ENCODE measurements at places on chromosomes 12 and 14.

DNA sequence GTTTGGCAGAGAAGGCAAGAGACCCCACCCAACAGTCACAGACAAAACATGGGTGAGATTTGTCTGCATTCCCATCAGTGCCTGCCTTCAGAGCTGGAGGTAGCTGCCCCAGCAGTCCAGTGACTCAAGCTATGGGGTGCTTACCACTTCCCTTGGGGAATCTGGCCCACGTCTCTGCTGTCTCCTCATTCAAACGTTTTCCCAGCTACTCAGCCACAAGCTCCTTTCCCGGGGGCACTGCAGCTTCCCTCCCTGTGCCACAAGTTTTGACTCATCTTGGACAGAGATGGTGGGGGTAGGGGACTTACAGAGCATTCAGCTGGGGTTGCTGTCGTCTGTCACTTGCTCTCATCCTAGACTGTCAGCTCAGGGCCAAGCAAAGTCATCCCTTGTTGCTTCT is 66.6 kb downstream of the FBXL14 start:
- H3K27ac ChIP-seq: no peak overlapping the region
- DNase-seq: no peak
- no peak overlapping the region for H3K4me3 ChIP-seq
- H3K36me3 ChIP-seq: no peaks in the 10 kb centered on the region
- 0 out of 2 replicates have a peak, but pooled peaks cover 7% of the 10 kb centered on the region for H3K4me1 ChIP-seq
- H3K27me3 ChIP-seq: peaks cover 57% of the 10 kb centered on the region

- H3K4me3 ChIP-seq: no peak overlapping the region
- no peak for DNase-seq
- H3K27ac ChIP-seq: no peak overlapping the region
- H3K27me3 ChIP-seq: no peaks in the 10 kb centered on the region
These were observed 26.3 kb downstream of the ATXN7L3B start for GRCh38 chr12:74563927-74564326.

DNA sequence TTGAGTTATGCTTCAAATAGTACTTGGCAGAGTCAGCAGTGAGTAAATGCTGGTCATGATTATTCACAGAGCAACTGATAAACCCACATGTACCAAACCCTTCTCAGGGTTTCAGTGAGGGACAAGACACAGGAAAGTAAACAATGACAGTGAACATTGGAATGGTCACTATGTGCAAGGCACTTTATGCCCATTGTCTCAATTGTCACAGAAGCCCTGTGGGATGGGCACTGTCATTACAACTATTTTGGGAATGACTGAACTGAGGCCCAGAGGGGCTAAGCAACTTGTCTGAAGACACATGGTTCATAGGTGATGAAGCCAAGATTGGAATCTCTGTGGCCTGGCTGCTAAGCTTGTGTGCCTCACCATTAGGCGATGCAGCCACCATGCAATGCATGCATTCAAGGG is 238.5 kb downstream of the RBM19 start:
- no peak overlapping the region for H3K4me3 ChIP-seq
- no peaks in the 10 kb centered on the region for H3K36me3 ChIP-seq
- no peaks in the 10 kb centered on the region for H3K27me3 ChIP-seq
- H3K27ac ChIP-seq: no peak overlapping the region

DNA sequence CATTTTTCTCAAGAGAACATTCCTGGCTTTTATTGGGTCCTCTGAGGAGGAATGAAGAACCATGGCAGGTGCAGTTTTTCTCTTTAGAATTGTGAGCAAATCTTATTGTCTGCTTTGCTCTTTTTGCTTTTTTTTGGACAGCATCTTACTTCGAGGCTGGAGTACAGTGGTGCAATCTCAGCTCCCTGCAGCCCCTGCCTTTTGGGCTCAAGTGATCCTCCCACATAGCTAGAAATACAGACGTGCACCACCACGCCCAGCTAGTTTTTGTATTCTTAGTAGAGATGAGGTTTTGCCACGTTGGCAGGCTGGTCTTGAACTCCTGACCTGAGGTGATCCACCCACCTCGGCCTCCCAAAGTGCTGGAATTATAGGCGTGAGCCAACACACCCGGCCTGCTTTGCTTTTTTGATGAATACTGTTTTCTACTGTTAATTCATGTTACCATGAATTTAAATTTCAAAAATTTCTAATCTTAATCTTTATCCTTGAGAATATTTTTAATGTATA is 71.5 kb downstream of the POLR3B start:
- H3K27me3 ChIP-seq: no peaks in the 10 kb centered on the region
- DNase-seq: no peak
- no peak overlapping the region for H3K27ac ChIP-seq
- peaks cover 25% of the 10 kb centered on the region for H3K36me3 ChIP-seq
- H3K4me3 ChIP-seq: no peak overlapping the region
- no peaks in the 10 kb centered on the region for H3K4me1 ChIP-seq

- H3K36me3 ChIP-seq: no peaks in the 10 kb centered on the region
- H3K4me3 ChIP-seq: no peak overlapping the region
- peaks cover 36% of the 10 kb centered on the region for H3K4me1 ChIP-seq
- H3K27ac ChIP-seq: peak overlapping the region; percentile 26
These were observed 79.0 kb downstream of the GAS2L3 start for GRCh38 chr12:100652488-100652887.

DNA sequence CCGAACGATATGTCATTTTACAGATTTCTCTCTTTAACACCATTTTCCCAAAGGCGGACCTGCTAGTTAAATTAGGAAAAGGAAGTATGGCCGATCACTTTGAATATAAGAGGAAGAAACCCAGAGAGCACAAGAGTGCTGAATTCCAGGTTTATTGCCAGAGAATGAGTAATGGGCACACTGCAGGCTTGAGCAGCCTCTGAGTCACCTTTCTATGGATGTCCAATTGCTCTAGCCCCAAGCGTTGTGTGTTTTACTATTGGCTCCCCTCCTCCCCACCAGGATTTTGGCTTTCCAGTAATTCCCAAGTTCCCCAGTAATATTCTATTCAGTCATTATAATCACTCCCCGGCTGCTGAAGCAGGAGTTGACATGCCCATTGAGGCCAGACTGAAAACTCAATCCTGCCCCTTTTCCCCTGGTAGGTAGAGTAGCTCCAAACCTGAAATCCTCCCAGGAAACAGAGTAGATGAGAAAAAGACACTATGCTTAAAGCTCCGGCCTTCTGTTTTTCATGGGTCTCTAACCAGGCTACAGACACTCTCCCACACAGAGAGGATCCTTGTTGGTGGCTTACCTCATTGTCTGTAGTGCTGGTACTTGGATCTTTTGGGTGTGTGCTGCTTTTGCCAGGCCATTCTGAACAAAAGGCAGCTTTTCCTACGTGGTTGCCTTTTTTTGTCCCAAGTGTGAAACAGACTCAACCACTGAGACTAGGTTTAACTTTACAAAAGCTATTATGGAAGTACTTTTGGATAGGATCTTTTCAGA is 704.3 kb upstream of the FLRT2 start:
- no peak overlapping the region for H3K4me3 ChIP-seq
- H3K27me3 ChIP-seq: no peaks in the 10 kb centered on the region
- H3K4me1 ChIP-seq: no peaks in the 10 kb centered on the region
- H3K27ac ChIP-seq: no peak overlapping the region

GRCh38 chr14:63276492-63277342 is 42.0 kb downstream of the GPHB5 start:
- peak; percentile 17 for DNase-seq
- H3K27ac ChIP-seq: no peak overlapping the region
- H3K27me3 ChIP-seq: no peaks in the 10 kb centered on the region
- no peaks in the 10 kb centered on the region for H3K36me3 ChIP-seq
- no peak overlapping the region for H3K4me3 ChIP-seq

DNA sequence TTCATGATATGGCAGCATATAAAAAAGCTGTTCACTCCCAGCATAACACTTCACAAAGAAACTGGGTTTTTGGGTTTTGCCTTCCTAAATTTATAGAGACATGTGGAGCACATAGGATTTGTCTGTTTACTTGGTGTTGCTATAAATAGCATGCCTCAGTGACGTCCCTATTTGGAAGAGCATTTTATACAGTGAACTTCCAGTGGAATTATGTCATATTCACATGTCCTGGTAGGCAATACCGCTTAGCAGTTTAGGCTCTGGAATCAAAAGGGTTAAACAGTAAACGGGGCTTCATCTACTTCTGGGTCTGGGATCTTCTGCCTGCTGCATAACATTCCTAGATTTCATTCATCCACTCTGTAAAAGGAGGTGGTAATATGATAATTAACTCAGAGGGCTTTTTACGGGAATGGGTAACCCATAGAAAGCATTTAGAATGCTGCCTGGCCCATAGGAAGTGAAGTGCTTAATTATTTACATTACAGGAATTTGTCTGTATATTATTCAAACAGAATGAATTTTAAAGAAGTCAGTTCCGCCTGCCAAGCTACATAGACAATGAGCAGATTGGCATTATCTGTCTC is 396.1 kb downstream of the TMTC2 start:
- no peaks in the 10 kb centered on the region for H3K4me1 ChIP-seq
- H3K4me3 ChIP-seq: no peak overlapping the region
- H3K36me3 ChIP-seq: no peaks in the 10 kb centered on the region
- no peak overlapping the region for H3K27ac ChIP-seq
- no peaks in the 10 kb centered on the region for H3K27me3 ChIP-seq
- no peak for DNase-seq

DNA sequence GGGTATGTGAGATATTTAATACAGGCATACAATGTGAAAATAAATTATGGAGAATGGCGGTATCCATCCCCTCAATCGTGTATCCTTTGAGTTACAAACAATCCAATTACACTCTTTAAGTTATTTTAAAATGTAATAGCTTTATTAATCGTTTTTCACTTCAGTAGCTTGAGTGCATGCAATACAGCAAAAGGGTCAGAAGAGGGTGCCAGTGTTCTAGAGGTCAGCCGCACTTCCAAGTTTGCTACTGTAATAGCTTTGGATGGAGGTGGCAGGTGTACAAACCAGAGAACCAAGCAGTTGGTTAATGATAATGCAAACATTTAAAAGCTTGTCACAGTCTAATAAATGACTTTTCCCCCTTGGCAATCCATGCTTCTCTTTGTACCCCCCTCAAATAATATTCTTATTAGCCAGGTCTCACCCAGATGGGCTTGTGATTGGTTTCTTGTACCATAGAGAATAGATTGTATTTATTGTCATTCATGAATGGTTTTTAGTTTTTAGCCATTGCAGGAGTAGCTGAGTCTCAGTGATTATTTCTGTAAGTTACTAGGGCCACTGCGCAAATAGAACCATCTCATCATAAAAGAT is 127.0 kb downstream of the ERC1 start:
- no peak overlapping the region for H3K4me3 ChIP-seq
- H3K27ac ChIP-seq: no peak overlapping the region
- no peaks in the 10 kb centered on the region for H3K4me1 ChIP-seq
- peaks cover 1% of the 10 kb centered on the region for H3K36me3 ChIP-seq
- no peaks in the 10 kb centered on the region for H3K27me3 ChIP-seq

- H3K27me3 ChIP-seq: no peaks in the 10 kb centered on the region
- 0 out of 2 replicates have a peak, but pooled peaks cover 6% of the 10 kb centered on the region for H3K4me1 ChIP-seq
- no peak for DNase-seq
- H3K36me3 ChIP-seq: no peaks in the 10 kb centered on the region
- H3K4me3 ChIP-seq: no peak overlapping the region
These were observed 56.2 kb upstream of the CCT2 start for GRCh38 chr12:69529021-69529420.

- DNase-seq: no peak
- H3K4me3 ChIP-seq: no peak overlapping the region
- H3K4me1 ChIP-seq: no peaks in the 10 kb centered on the region
These were observed 278.7 kb upstream of the PRICKLE1 start for GRCh38 chr12:42868291-42868690.

DNA sequence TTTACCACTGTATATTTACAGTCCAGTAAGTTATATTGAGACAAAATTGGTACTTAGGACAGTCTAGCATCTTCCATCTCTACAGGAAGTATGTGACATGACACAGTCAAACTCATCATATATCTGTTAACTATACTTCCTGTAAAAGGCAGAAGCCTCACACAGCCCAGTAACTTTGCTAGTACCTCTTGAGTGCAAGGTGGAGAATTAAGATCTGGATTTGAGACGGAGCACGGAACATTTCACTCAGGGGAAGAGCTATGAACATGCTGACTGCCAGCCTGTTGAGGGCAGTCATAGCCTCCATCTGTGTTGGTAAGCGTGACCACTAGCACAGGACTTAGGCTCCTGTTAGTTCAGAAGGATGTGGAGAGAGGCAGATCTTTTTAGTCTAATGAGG is 333.7 kb upstream of the OR4E1 start:
- no peak overlapping the region for H3K4me3 ChIP-seq
- H3K27me3 ChIP-seq: no peaks in the 10 kb centered on the region
- no peak for DNase-seq
- H3K27ac ChIP-seq: no peak overlapping the region
- H3K4me1 ChIP-seq: no peaks in the 10 kb centered on the region

DNA sequence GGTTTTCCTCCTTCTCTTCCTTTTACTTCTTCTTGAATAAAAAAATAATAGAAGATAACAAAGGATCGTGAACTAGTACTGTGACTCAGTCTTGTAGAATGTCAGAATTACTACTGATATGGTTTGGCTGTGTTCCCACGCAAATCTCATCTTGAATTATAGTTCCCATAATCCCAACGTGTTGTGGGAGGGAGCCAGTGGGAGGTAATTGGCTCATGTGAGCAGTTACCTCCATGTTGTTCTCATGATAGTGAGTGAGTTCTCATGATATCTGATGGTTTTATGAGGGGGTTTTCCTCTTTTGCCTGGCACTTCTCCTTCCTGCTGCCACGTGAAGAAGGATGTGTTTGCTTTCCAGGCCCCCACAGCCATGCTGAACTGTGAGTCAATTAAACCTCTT is 549.6 kb downstream of the DIO2 start:
- H3K36me3 ChIP-seq: no peaks in the 10 kb centered on the region
- H3K27me3 ChIP-seq: no peaks in the 10 kb centered on the region
- H3K27ac ChIP-seq: no peak overlapping the region
- no peak overlapping the region for H3K4me3 ChIP-seq
- no peak for DNase-seq
- H3K4me1 ChIP-seq: no peaks in the 10 kb centered on the region

GRCh38 chr14:103296987-103297386 is 37.0 kb upstream of the EIF5 start:
- no peak for DNase-seq
- no peak overlapping the region for H3K27ac ChIP-seq
- no peaks in the 10 kb centered on the region for H3K36me3 ChIP-seq
- H3K4me1 ChIP-seq: no peaks in the 10 kb centered on the region
- H3K4me3 ChIP-seq: no peak overlapping the region

- no peaks in the 10 kb centered on the region for H3K36me3 ChIP-seq
- no peak for DNase-seq
- no peak overlapping the region for H3K27ac ChIP-seq
- peaks cover 5% of the 10 kb centered on the region for H3K27me3 ChIP-seq
- no peak overlapping the region for H3K4me3 ChIP-seq
These were observed 589.5 kb upstream of the TBX3 start for GRCh38 chr12:115273456-115273855.

- H3K27me3 ChIP-seq: no peaks in the 10 kb centered on the region
- H3K27ac ChIP-seq: no peak overlapping the region
- peaks cover 35% of the 10 kb centered on the region for H3K4me1 ChIP-seq
These were observed 123.8 kb downstream of the ZFP36L1 start for GRCh38 chr14:68669111-68669511.

GRCh38 chr14:77014004-77014604 is 14.4 kb downstream of the IRF2BPL start:
- H3K27ac ChIP-seq: no peak overlapping the region
- peaks cover 84% of the 10 kb centered on the region for H3K4me1 ChIP-seq

GRCh38 chr12:9099552-9100190 is 16.0 kb downstream of the A2M start:
- no peak for DNase-seq
- H3K4me1 ChIP-seq: 0 out of 2 replicates have a peak, but pooled peaks cover 13% of the 10 kb centered on the region
- H3K36me3 ChIP-seq: peaks cover 17% of the 10 kb centered on the region
- H3K27me3 ChIP-seq: no peaks in the 10 kb centered on the region
- H3K27ac ChIP-seq: no peak overlapping the region

All from HepG2 (cell line).